ENCODE measurements at places on chromosomes 4 and X. TPM values are rescaled to one million over a fixed set of nuclear protein-coding genes. Genes with fewer than 3 reads are reported as not detected.

The FRAS1 gene
- total RNA-seq = 1.7 TPM

The MAB21L2 gene
- not detected for total RNA-seq

The CSAG3 gene
- not detected for total RNA-seq

The TRIM75 gene
- total RNA-seq = not detected

Measured in NCI-H460 (cell line).